ENCODE measurements at places on chromosomes 3 and 15.
A peak's percentile ranks its signal among the peaks of the same experiment; 100 is the strongest.

DNA sequence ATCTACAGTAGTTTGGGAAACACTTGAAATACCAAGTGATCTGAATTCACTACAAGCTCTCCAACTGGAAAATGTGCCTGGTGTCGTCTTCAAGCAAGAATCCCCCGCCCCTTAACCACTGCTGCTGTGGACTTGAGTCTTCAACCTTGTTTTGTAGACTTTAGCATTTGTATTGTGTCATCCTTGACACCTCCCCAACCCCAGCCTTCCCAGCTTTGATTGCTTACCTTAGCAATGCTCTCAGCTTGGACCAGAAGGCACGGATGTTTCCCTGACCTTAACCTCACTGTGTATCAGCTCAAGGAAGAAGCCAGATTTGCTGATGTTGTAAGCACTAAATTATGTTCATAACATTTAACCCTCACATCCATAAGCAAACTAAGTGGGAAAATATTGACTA, 146.4 kb downstream of the IGF1R start:
- DNase-seq = no peak

DNA sequence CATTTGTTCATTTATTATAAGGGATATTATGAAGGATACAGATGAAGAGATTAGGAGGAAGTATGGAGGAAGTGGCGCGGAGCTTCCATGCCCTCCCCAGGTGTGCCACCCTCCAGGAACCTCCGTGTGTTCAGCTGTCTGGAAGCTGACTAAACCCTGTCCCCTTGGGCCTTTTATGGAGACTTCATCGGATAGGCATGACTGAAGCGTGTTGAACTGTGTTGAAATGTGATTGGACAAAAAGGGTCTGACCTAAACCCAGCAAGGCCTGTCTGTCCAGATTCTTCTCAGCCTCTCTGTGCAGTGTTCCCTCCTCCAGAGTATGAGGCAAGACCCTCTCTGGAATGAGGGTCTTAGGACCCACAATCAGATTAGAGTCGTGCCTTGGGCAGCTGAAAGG, 31.7 kb downstream of the HACD3 start:
- DNase-seq = no peak

- no peak for DNase-seq
Observed at GRCh38 chr3:157423337-157423736, 13.3 kb upstream of the PTX3 start.

GRCh38 chr3:87793337-87793877, 265.4 kb downstream of the CGGBP1 start:
- no peak for DNase-seq

- DNase-seq = no peak
Observed at GRCh38 chr3:54999811-55000210, 72.0 kb upstream of the LRTM1 start.

DNA sequence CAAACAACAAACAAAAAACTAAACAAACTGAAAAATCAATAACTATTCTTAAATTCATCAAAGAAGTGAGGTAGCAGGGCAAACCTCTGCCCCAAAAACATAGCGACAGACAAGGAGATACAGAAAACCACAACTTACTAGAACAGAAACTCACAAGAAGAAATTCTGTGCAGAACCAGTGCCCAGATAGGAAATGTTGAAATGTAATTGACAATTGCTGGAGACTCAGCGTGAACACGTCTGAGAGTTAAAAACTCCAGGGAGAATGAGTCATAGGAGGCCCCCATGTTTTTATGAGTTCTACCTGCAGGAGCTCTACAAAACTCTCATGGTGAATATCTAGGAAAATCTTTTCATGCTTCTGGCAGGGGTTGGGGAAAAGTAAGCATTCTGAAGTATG, 95.5 kb upstream of the SETMAR start:
- DNase-seq = peak; percentile 30

DNA sequence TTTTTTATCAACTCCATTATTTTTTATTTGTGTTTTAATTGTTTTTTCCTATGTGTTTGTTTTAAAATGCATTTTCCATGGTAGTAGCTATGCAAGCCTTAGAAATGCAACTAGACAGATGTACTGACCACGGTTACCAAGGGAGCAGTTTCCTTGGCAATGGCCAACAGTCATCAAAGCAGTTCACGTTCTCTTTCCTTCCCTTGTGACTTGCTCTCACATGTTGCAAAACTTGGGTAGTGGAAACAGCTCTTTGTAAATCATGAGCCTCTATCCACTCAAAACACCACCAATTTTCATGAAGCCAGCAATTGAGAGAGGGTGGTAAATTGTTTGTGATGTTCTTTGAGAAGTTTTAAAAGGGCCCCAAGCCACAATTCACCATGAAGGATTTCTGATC, 499.4 kb upstream of the MDFIC2 start:
- DNase-seq = peak; percentile 53
